ENCODE measurements at places on chromosomes 12 and 14. TPM values are rescaled to one million over a fixed set of nuclear protein-coding genes. Genes with fewer than 3 reads are reported as not detected.

CLEC4D gene
- 0.63 TPM for total RNA-seq

ARMH4 gene
- total RNA-seq: 10.0 TPM

C1QL4 gene
- total RNA-seq: not detected

DIO3 gene
- total RNA-seq: 0.78 TPM

NRIP2 gene
- 8.1 TPM for total RNA-seq

C12orf50 gene
- total RNA-seq: not detected

GRCh38 chr14:90274019-90274418 is 17.7 kb downstream of the PSMC1 start:
- DNase-seq: no peak

GRCh38 chr14:34113005-34113511 is 162.2 kb upstream of the EGLN3 start:
- DNase-seq: no peak

- no peak for DNase-seq
Measured at GRCh38 chr12:83666690-83667089, 980.0 kb downstream of the TMTC2 start.

DNA sequence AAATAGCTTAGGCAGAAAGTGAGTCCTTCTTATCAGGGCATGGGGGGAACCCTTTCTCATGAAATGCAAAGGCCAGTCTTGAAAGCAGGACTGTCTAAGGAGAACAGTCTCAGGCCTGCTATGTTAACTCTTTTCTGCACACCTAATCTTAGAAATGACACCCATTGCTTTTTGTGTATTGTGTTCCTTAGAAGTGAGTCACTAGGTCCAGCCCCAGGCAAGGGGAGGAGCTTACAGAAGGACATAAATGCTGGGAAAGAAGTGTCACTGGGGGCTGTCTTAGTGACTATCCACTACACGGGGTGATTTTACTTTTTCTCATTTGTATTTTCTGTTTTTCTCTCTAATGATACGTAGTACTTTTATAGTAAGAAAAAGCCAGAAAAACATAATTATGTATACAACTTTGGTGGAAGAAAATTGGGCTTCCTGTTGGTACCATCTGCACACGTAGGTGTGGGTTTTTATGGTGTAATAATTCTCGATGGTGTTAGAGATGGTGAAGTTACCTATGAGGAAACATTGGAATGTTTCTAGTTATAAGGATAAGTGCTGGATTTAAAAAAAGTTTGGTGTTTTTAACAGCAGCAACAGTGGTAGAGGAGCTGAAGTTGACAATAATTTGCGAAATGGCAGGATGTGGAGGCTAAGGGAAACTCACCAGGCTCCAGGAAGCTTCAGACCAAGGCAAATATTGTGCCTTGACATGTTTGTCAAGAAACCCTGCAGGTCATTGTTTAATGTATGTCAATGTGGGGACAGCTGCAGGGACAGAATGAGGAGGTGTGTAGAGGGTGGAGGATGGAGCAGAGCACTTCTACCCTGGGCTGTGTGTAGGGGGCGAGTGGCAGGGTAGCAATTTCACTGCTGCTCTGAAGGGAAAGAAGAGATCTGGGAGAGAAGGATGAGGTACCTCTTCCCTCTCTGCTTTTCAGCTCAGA is 214.9 kb downstream of the KTN1 start:
- no peak for DNase-seq

DNA sequence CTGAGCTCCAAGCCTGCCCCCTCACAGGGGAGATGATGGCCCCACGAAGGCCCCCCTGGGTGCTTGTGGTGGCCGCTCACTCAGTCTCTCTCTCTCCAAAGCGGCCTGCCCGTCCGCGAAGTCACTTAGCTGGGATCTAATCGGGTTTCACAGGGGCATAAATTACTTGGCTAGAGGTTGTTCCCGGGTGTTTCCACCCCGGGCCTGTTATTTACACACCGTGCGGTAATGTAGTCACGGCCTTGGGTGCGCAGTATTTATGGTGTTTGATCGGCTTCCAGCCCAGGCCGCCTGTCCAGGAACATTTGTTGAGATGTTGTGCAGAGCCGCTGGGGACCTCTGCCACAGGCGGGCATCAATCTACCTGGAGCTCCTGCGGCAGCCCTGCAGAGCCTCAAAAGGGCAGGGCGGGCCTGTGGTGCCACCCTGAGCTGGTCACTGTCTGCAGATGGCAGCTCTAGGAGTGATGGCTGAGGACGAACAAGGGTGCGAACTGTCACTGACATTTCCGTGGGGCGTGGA is 91.2 kb downstream of the KIF26A start:
- no peak for DNase-seq

- no peak for DNase-seq
Measured at GRCh38 chr12:58513301-58513834, 406.9 kb downstream of the LRIG3 start.

DNA sequence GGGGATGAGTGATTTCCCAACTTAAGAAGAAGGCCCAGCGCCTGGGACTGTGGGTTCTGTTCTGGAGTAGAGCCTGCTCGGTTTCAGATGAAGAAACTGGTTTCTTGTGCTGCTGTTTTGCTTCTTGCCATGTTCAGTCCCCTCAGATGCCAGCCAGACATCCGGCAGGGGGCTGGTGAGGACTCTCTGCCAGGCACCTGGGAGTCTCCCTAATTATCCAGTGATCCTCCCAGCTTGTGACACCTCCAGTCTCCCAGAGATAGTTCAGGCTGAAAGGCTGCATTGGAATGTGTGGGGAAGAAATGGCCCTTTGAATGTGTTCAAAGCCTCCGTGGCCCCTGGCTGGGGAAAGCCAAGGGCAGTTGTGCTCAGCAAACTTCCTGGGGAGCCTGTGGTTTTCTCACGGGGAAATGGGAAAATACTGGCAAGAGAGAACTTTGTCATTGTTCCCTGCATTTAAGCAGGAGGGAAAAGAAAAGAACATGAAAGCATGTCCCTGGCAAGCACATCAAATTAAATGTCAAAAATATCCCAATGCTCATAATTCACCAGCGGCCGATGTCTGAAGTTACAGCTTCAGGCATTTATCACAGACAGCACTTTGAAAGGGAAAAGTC is 8.5 kb upstream of the SERPINA12 start:
- no peak for DNase-seq

DNA sequence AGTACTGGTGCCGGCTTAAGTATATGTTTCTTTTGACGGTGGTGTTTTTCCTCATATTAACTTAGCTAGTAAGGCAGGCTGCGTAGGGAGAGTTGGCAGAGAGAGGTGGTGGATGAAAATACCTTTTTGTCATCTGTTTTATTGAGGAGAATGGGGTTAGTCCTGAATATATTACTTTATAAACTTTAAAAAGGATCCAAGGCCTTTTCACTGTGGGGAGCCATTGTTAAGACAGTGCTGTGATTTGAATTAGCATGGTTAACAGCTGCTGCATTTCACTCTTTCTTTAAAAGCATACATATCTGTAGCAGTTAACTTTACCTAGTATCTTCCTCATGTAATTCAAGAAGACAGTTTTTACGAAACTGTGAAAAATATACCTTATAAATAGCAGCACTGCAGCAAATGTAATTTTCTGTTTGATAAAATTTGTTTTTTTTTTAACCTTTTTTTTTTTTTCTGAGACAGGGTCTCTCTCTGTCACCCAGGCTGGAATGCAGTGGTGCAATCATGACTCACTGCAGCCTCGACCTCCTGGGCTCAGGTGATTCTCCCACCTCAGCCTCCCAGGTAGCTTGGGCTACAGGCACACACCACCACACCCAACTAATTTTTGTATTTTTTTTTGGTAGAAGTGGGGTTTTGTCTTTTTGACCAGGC is 57.1 kb downstream of the AEBP2 start:
- DNase-seq: no peak

- no peak for DNase-seq
Measured at GRCh38 chr12:88418856-88419497, 161.3 kb downstream of the KITLG start.

DNA sequence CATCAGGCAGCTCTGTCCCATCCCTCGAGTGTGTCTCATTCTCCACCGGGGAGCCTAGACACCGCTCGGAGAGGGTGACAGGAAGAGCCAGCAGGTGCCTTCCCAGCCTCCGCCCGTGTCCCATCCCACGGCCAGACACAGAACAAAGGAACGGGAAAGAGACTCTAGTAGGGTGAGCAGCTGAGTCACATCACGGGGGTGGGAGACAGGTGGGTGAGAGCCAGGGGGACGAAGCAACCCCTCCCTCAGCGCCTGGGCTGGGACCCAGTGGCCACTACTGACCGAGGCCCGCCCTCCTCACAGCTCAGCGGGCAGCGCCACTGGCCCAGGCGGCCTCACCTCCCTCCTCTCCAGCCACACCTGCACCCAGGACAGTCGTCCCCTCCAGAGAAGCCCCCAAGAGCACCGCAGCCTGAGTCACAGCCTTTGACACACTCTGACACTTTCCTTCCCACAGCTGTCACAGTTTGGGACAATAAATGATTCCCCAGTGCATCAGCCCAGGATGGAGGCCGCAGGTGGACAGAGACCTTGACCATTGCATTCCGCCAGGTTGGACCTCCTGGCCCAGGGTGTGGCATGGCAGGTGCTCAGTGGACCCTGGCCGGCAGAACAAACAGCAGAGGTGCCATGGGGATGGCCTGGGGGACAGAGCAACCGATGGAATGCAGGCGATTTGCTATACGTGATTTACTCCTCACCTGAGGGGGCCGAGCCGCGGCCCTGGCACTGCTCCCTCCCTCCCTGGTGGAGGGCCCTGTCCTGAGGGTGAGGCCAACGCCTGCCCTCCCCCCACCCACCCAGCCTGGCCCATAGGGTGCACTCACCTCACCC is 45.4 kb upstream of the GALNT9 start:
- DNase-seq: no peak

GRCh38 chr14:73829526-73830431 is 21.9 kb upstream of the PTGR2 start:
- DNase-seq: no peak

- no peak for DNase-seq
Measured at GRCh38 chr14:99258876-99259726, 12.9 kb downstream of the BCL11B start.

GRCh38 chr14:20470603-20470901 is 1.3 kb downstream of the PNP start:
- DNase-seq: no peak

GRCh38 chr12:26269562-26270284 is 74.3 kb downstream of the SSPN start:
- no peak for DNase-seq

GRCh38 chr12:77559400-77560074 is 271.2 kb upstream of the NAV3 start:
- DNase-seq: no peak

GRCh38 chr14:76181546-76181945 is 29.8 kb downstream of the GPATCH2L start:
- no peak for DNase-seq

GRCh38 chr14:71361336-71361735 is 454.1 kb downstream of the PCNX1 start:
- DNase-seq: no peak

- no peak for DNase-seq
Measured at GRCh38 chr12:62537551-62537950, 70.9 kb downstream of the MON2 start.

Data from thoracic aorta (tissue), 2 donors.